LHCN-M2 (cell line): ENCODE measurements at places on chromosomes 2 and 18. TPM values are rescaled to one million over a fixed set of nuclear protein-coding genes. Genes with fewer than 3 reads are reported as not detected.

Gene ANKRD36B
- 18.7 and 19.8 TPM in 2 replicates for total RNA-seq

Gene ALPG
- not detected in 2 replicates for total RNA-seq

Gene IL1F10
- not detected in 2 replicates for total RNA-seq

Gene KIF5C
- total RNA-seq: 0.17 and 0.32 TPM in 2 replicates

Gene BOLL
- not detected in 2 replicates for total RNA-seq

Gene IL1A
- total RNA-seq: not detected in 2 replicates

Gene FMNL2
- total RNA-seq: 11.6 and 12.2 TPM in 2 replicates

Gene HOXD9
- 0.06 TPM in 1 of 2 replicates, not detected in the other for total RNA-seq

Gene TTN
- total RNA-seq: 2.0 and 5.5 TPM in 2 replicates

Gene LYPD6
- total RNA-seq: 14.0 and 16.6 TPM in 2 replicates

Gene CCDC178
- total RNA-seq: not detected in 2 replicates

Gene SPC25
- total RNA-seq: 34.6 and 35.1 TPM in 2 replicates

Gene ZSWIM2
- 0.06 TPM in 1 of 2 replicates, not detected in the other for total RNA-seq

Gene RNF152
- 0.51 and 0.63 TPM in 2 replicates for total RNA-seq

Gene CELF4
- total RNA-seq: not detected in 2 replicates

Gene ACAA2
- total RNA-seq: 80.1 and 84.1 TPM in 2 replicates

Gene CXCR1
- not detected in 2 replicates for total RNA-seq

Gene LYG2
- total RNA-seq: not detected in 2 replicates

Gene ANKRD30BL
- total RNA-seq: not detected in 2 replicates

Gene TMEM37
- total RNA-seq: not detected in 2 replicates

Gene SATB2
- 9.6 and 10.3 TPM in 2 replicates for total RNA-seq

Gene TMEFF2
- total RNA-seq: 64.1 and 72.6 TPM in 2 replicates

Gene CDH7
- not detected in 2 replicates for total RNA-seq

Gene FBXO36
- total RNA-seq: 3.1 TPM in 2 replicates

Gene ARHGAP15
- 0.11 TPM in 1 of 2 replicates, not detected in the other for total RNA-seq

Gene IL1B
- total RNA-seq: 0.06 and 0.86 TPM in 2 replicates

Gene ITPRIPL1
- 0.34 and 0.83 TPM in 2 replicates for total RNA-seq

Gene EVA1A
- total RNA-seq: 21.4 and 29.0 TPM in 2 replicates

Gene DPP4
- 20.5 and 27.7 TPM in 2 replicates for total RNA-seq

Gene SNED1
- 35.5 and 53.1 TPM in 2 replicates for total RNA-seq

Gene RABL2A
- 4.0 and 5.1 TPM in 2 replicates for total RNA-seq

Gene IL37
- total RNA-seq: 0.75 TPM in 1 of 2 replicates, not detected in the other

Gene M1AP
- total RNA-seq: 0.06 TPM in 1 of 2 replicates, not detected in the other

Gene PRKRA
- 79.6 and 95.5 TPM in 2 replicates for total RNA-seq
